ENCODE measurements at places on chromosomes 6 and 20. TPM values are rescaled to one million over a fixed set of nuclear protein-coding genes. Genes with fewer than 3 reads are reported as not detected.

The RBPJL gene
- not detected for total RNA-seq

The SLC4A11 gene
- total RNA-seq: 1.2 TPM

The CCN6 gene
- total RNA-seq: 0.10 TPM

The PARD6B gene
- total RNA-seq: 0.20 TPM

The TRIM10 gene
- not detected for total RNA-seq

The TMEM74B gene
- total RNA-seq: 0.13 TPM

The TREML2 gene
- not detected for total RNA-seq

The RIMS1 gene
- total RNA-seq: 2.3 TPM

The KIZ gene
- 8.2 TPM for total RNA-seq

The TAAR6 gene
- not detected for total RNA-seq

The MAFB gene
- total RNA-seq: 0.79 TPM

The DEFB126 gene
- not detected for total RNA-seq

The THBS2 gene
- 2,099 TPM for total RNA-seq

The LPA gene
- total RNA-seq: not detected

The CDSN gene
- total RNA-seq: not detected

The KLC4 gene
- total RNA-seq: 24.2 TPM
